ENCODE measurements at places on chromosomes 6 and 20.

- DNase-seq = no peak
Observed at GRCh38 chr6:1389369-1390132, at the start of gene FOXF2. FOXF2 (plus strand) TSS chr6:1389576; CDS start chr6:1389948, 372 bp downstream.

DNA sequence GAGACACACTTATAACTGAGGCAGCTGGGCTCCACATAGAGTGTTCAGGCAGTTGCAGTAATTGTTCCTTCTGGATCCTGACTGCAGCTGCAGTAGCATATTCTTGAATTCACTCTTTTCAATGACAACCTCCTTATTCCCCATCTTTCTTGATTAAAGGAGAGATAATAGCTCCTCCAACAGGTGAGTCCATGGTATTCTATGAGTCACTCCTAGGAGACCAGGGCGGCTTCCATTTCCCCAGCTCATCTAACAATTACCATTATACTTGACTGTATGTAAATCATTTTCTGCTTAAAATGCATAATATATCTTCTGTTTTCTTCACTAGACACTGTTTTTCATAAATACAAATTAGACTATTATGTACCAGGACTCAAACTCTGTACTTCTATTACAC is 62.4 kb downstream of the TENT5A start:
- DNase-seq = peak; percentile 6

DNA sequence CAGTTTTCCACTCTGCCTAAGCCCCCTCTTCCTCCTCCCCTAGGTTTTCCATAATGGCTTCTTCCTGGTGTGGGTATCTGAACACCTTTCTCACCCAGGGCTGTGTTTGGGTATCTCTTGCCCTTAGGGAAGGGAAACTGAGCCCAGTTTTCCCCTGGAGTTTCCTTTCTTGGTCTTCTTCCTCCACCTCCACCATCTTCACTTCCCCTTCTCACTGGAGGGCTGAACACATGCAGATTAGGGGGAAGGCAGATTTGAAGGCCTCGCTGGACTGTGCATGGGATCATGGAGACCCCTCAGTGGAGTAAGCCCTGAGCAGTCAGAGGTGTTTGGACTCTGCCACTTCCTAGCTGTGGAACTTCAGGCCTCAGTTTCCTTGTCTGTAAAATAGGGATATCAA is 27.8 kb downstream of the FOXP4 start:
- no peak for DNase-seq

DNA sequence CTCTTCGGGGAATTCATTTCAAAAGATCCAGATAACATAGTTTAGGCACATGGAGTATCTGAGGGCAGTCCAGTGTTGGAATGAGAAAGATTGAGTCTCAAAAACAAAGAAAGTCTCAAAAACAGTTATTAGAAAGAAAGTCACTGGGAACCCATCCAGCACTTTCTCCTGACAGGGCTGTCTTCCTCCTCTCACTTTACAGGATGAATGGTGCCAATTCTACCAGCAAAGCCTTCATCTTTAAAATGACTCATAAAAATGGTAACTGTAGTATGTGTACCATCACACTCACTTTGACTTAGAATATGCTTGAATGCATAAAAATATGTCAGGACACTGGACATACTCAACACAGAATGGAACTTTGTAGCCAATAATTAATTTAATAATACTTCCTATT is 71.3 kb downstream of the SLC22A3 start:
- DNase-seq = no peak

DNA sequence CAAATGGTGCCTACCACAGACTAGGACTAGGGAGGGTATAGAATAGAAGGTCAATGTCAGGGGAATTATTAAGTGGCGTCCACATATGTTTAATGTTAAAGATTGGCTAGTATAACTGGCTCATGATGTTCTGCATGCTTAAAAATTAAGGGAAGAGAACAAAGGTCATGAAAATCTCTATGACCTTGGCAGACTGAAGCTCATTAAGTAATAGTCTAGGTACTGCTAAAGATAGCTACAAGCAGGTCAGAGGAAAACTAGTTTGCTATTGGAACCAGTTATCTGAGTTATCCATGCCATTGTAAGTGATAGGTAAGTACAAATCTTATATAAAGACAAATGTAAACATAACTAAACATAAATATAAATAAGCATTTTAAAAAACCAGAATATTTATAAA is 32.9 kb upstream of the PRSS35 start:
- DNase-seq = no peak

- DNase-seq = no peak
Observed at GRCh38 chr6:2215342-2215741, 30.1 kb downstream of the GMDS start.

DNA sequence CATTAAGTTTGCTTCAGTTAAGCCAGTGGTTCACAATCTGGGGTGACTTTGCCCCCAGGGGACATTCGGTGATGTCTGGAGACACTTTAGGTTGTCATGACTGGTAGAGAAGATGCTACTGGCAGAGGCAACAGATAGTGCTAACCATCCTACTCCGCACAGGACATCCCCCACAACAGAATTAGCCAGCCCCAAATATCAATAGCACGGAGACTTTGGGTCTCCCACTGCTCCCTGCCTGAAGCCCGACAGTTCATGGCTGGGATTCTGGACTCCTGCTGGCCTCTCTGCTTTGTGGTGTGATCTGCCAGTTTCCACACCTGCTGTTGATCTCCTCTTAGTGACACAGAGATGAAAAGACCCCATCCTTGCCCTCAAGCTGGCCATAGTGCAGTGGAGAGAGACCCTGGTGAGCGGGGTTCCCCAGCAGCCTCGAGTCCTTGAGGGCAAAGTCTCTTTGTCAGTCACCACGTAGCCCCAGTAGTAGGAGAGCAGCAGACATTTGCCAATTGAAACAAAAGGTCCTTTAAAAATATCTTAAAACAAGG is 24.7 kb upstream of the TTPAL start:
- DNase-seq = no peak

GRCh38 chr6:139473731-139474130 is 99.3 kb upstream of the CITED2 start:
- DNase-seq = no peak

GRCh38 chr20:57395111-57395966 is 4.1 kb downstream of the RBM38 start:
- DNase-seq = no peak

DNA sequence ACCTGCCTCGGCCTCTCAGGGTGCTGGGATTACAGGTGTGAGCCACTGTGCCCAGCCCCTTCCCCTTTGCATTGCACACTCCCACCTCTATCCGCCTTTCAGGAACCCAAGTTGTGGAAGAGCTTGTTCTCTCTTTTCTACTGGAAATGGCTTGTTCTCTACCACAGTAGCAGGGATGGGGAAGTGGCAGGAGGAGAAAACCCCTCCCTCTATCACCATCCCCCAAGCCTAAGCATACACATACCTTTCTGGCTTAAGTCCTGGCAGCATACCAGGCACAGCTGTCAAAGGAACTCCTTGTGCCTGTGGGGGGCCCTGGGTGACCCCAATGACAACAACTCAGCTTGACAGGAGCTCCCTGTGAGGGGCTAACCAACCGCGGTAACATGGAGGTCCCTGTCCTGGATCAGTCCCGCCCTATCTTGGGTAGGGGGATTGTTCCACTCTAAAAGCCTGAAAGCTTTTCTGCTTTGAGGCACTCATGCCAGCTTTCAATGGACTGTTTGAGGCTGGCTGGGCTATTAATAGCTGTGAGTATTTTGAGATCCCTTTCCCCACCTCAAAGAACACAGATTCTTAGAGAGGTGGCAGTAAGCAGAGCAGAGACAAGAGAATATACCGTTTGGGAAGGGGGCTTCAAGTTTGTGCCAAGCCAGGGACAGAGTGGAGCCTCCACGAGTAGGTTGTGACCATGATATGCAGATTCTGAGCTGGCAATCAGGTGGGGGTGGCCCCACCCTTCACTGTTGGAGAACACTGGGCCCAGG is 2.3 kb downstream of the KLHDC3 start:
- DNase-seq = no peak

DNA sequence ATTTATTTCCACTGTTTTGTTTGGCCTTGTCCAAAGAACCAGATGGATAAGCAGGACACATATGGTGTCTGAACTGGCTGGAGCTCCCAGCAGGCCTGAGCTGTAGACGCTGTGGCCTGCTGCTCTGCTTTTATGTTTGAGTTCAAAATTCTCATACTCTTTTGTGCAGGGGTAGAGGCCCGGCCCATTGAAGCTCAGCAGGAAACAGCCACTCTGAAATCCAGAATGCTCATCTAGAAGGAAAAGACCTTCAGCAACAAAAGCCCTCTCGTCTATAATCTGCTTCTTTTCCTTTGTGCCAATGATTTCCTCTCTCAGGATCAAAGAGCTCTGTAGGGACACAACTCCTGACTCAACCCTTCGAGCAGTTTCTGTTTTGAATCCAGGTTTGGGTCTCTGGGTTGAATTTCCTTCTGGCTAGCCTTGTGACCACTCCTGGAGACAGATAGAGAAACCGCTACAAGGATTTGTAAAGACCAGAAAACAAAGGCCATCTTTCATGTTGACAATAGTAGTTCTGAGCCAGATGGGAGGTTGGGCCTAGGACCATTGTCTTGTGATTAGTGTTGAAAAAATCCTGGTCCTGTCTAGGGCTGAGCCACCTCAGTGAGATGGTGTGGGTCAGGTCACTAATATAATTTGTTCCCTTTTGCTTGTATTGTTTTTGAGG is 446.7 kb downstream of the BCKDHB start:
- DNase-seq = no peak

- DNase-seq = no peak
Observed at GRCh38 chr6:128161839-128162238, 261.0 kb upstream of the THEMIS start.

DNA sequence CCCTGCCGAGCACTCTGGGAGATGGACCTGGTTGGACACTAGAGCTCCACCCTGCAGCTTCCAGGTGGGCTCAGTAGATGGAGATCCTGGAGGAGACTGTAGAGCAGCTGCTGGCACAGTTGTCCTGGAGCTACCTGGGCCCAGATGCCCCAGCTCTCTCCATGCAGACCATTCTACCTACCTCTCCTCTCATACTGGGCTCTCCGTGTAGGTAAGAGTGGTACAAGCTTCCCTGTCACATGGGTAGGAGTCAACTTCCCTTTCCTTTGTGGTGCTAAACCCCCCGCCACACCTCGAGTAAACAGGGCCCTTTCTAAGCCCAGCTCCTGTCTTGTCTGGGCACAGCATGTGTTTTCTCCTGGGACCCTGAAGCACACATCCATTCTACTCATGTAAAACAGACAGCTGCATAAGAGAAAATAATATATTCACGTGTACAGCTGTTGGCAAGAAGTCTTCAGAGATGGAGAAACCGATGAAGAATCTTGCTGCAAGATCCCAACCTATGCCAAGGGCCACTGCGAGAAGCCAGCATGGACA is 108.1 kb upstream of the DUSP22 start:
- DNase-seq = no peak

GRCh38 chr6:103177791-103178190 is 1681.9 kb downstream of the HACE1 start:
- no peak for DNase-seq

DNA sequence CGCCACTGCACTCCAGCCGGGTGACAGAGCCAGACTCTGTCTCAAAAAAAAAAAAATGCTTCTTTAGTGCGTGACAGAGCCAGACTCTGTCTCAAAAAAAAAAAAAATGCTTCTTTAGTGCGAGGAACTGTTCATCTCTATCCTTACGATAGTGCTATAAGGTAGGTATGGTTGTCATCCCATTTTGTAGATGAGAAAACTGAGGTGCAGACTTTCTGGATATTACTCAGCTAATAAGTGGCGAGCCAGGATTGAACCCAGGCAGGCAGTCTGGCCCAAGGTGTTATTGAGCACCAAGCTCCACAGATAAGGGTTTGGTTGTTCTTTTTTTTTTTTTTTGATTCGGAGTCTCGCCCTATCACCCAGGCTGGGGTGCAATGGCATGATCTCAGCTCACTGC is 11.9 kb downstream of the MEA1 start:
- DNase-seq = no peak

GRCh38 chr6:16676978-16677377 is 84.3 kb downstream of the ATXN1 start:
- DNase-seq = no peak

GRCh38 chr6:3090013-3090412 is 21.7 kb downstream of the RIPK1 start:
- DNase-seq = no peak

DNA sequence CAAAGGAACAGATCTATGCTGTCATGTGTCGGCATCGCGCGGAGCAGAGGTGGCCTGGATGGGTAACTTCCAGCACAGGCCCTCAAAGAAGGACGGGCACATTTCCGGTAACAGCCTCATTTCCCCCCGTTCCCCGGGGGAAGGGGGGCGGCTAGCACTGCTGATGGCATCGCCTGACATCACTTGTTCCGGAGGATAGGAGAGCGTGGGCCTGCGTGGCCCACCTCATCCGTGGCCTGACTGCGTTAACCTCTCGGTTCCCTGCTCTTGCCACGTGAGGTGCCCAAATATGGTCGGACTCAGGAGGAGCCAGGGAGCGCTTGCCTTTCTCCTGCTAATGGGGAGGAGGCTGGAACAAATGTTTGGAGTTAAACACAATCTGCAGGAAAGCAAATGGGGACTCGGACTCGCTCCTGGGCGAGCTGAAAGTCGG is at the start of gene AKAP12:
AKAP12 (plus strand) TSS at position 365 of the 433 bp plus-strand sequence. CDS start 596 bp downstream, outside the sequence.
- no peak for DNase-seq

GRCh38 chr6:84882768-84883766 is 118.7 kb upstream of the TBX18 start:
- no peak for DNase-seq

DNA sequence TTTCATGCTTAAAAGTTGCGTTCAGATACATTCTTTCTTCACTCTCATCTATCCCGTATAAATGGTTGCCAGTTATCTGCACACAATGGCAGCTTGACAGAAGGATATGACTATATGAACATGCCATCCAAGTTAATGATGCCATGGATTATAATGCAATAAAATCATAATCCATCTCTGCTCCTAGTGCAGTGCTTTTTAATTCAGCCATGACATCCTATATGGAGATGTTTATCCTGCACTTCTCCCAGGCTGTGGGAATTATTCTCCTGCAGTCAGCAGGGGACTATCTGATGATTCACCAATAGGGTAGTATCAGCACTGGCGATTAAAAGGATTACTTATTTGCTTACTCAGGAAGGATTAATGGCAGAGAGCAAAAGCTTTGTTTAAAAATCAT is 273.8 kb downstream of the SAMD5 start:
- no peak for DNase-seq

DNA sequence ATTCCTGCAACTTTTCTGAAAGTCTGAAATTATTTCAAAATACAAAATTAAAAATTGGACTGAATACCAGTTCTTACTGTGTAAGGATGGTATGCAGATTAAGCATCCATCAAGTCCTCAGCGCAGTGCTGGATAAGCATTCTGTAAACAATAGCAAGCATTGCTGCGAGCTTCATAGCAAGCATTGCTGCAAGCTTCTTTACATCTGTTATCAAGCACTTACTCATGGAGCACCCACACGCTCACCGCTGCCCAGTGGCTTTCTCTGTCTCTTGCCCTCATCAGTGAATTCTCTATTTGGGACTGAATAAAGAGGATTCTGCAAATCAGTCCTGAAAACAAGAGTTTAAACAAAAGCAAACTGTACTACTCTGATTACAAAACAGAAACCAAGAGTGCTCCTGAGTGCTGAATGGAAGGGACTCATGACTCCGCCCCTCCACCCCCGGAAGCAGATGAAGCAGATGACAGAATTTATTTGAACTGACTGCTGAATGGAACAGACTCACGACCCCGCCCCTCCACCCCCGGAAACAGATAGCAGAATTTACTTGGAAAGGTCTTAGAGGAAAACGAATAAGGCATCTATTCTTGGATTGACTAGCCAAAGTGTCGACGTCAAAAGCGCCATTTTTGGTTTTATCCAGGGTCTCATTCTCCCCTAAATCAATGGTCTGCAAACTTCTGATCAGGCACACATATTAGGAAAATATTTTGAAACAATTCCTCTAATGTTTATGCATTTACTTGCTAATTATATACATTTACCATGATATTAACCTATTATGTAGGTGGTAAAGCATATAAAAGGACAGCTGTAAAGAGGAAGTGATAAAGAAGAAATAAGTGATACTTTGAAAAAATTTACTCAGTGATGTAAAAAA is 22.1 kb upstream of the EYA2 start:
- no peak for DNase-seq

Measured in NCI-H187 (cell line).